Activated CD8-positive, alpha-beta T cell treated with anti-CD3 and anti-CD28 coated beads, Interleukin-2, amount 10 ng/mL, durations not matched to agents 7 days and 5 days (primary cell): ENCODE measurements at places on chromosomes 2 and 18.

DNA sequence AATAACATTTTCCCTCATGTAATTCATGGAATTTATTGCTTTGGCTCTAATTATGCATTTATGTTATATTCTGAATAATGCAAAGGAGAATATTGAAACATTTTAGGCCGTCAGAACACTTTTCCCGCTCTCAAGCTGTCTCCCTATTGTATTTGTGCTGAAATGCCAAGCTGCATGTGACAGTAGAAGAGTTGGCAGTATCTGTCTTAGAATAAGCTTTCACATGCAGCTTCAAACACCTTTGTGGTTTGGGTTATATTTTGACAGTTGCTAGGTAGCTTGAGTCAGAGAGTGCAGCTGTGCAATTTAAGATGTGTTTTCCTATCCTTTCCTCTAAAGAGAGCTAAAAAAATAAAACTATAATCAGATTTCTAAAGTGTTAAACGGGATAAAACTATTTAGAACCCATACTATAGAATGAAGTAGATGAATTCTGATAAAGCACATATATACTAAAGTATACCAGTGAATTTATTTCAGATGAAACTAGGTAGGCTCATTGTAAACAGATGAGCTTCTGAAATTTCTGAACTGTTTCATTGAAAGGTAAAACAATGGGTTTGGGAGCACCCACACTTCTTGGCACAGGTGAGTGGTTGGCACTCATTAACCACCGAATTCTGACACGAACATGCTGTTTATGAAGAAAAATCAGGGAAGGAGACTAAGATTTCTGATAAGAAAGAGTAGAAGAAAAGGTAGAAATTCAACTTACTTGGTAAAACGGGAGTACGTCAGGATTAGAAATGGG, 43.4 kb downstream of the PLCL1 start:
- H3K27ac ChIP-seq = no peak overlapping the region
- no peaks in the 10 kb centered on the region for H3K36me3 ChIP-seq
- H3K4me1 ChIP-seq = peaks cover 12% of the 10 kb centered on the region
- H3K27me3 ChIP-seq = peaks cover 3% of the 10 kb centered on the region
- no peak overlapping the region for H3K4me3 ChIP-seq

- DNase-seq = no peak
- H3K4me1 ChIP-seq = no peaks in the 10 kb centered on the region
- no peak overlapping the region for H3K4me3 ChIP-seq
- no peaks in the 10 kb centered on the region for H3K27me3 ChIP-seq
These were observed 53.0 kb downstream of the EIPR1 start for GRCh38 chr2:3324404-3325281.

DNA sequence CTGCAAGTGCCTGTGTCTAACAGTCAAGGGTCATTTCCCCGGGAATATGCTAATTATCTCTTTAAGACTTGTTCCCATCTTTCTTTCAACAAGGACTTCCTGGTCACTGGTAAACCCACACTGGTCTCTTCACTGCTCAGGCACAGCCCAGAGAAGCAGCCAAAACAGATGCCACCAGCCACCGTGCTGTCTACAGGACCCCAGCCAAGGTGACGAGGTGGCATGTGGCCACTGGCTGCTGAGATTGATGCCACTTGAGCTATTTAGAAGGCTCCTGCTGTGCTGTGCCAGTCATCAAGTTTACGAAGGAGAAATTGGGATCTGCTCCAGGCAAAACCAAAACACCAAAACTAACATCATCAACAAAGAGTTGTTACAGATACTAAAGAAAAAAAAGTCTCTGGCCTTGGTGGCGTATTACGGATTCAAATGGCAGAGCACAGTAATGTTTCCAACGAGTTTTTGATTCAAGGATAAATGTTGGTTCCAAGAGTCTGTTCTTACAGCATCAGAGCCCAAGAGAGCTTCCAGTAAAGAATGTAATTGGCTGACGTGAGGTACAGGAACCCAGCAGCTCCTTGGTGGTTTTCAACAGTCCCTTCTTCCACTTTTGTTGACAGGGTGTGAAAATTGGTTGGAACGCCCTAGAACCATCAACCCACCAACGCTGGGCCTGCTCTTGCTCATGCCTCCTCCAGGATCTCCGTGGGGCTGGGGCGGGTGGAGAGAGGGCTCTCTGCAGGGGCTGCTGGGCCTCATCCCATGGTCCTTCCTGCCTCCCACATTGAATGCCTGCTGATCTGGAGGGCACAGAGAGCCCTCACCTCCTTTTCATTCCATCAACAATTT, 63.7 kb upstream of the ZCCHC2 start:
- H3K4me1 ChIP-seq = no peaks in the 10 kb centered on the region
- peaks cover 6% of the 10 kb centered on the region for H3K27me3 ChIP-seq
- H3K27ac ChIP-seq = no peak overlapping the region
- DNase-seq = no peak
- H3K4me3 ChIP-seq = no peak overlapping the region
- no peaks in the 10 kb centered on the region for H3K36me3 ChIP-seq

GRCh38 chr18:36582988-36583745, 245.6 kb downstream of the TPGS2 start:
- DNase-seq = no peak
- H3K36me3 ChIP-seq = no peaks in the 10 kb centered on the region
- H3K27ac ChIP-seq = no peak overlapping the region
- H3K27me3 ChIP-seq = peaks cover 2% of the 10 kb centered on the region

- no peak for DNase-seq
- no peaks in the 10 kb centered on the region for H3K27me3 ChIP-seq
- H3K27ac ChIP-seq = peak overlapping the region; percentile 37
These were observed 148.8 kb downstream of the ANKRD44 start for GRCh38 chr2:197161774-197162173.

GRCh38 chr18:71327850-71328249, 1039.0 kb downstream of the SOCS6 start:
- H3K27ac ChIP-seq = no peak overlapping the region
- no peaks in the 10 kb centered on the region for H3K36me3 ChIP-seq
- no peak for DNase-seq
- H3K4me3 ChIP-seq = no peak overlapping the region
- no peaks in the 10 kb centered on the region for H3K4me1 ChIP-seq

GRCh38 chr2:60857056-60857455, 24.3 kb upstream of the REL start:
- H3K4me3 ChIP-seq = no peak overlapping the region
- no peaks in the 10 kb centered on the region for H3K4me1 ChIP-seq
- no peak for DNase-seq
- H3K27ac ChIP-seq = no peak overlapping the region

DNA sequence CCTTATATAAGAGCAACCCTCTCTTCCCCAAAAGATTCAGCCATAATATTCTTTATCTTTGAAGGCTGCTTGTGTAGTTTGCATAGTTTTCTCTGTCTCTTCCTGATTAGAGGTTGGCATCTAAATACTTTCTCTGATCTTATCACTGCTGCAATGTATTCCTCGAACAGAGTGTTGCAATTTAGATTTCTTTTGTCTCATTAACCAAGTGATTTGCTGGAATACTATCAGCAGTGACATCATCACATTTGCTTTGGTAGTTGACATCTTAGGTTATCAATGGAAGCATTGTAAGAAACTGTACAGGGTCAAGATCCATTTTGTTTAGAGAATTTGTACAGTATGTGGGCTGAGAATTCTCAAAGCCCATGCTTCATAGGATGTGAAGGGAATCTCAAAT, 72.0 kb upstream of the NEUROD1 start:
- H3K27ac ChIP-seq = no peak overlapping the region
- no peaks in the 10 kb centered on the region for H3K4me1 ChIP-seq
- no peak overlapping the region for H3K4me3 ChIP-seq
- DNase-seq = no peak

DNA sequence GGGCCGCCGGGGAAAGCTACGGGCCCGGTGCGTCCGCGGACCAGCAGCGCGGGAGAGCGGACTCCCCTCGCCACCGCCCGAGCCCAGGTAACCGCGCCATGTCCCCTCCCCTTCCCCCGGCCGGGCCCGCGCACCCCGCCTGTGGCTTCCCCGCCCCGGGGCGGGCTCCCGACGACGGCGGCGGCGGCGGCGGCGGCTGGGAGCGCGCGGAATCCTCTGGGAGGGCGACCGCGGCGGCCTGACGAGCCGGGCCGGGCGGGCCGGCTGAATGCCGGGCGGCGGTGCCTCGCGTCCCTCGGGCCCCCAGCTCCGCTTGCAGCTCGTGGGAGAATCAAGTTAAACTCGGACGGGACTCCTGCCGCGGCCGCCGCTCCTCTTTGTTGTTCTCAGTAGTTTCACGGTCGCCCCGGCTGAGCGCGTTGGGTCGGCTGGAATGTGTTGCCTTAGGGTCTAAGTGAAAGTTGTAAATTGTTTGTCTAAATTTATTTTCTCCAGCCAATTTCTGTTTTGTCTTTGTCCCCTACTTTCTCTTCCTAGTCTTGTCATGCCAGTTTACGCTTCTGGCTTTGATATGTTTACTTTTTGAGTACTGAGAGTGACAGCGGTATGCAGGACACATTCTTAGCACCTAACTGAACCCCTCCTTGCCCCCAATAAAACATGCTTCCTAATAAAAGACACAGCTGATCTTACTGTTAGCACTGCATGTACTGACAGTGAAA, 685 bp downstream of the SMAD4 start:
- no peaks in the 10 kb centered on the region for H3K27me3 ChIP-seq
- peak overlapping the region; percentile 97 for H3K27ac ChIP-seq
- DNase-seq = peak; percentile 66
- peaks cover 43% of the 10 kb centered on the region for H3K36me3 ChIP-seq
- H3K4me3 ChIP-seq = peak overlapping the region; percentile 99

DNA sequence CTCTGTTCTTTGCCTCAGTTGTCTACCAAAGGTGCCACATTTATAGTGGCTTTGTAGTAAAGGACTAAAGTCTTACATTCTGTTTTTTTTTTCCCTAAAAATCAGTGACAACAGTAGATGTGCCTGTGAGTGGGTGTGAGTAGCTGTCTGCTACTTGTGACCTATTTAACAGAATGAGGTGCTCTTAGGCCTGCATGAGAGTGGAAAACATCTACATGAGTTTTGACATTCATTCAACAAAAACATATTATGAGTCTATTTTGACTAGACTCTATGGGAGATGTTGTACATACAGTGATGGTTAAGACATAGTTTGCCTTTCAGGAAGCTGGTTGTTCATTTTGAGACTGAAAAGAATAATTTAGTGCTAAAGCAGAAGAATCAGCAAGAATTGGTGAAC, 36.7 kb downstream of the IL1R2 start:
- peaks cover 17% of the 10 kb centered on the region for H3K4me1 ChIP-seq
- H3K27ac ChIP-seq = no peak overlapping the region
- H3K36me3 ChIP-seq = peaks cover 3% of the 10 kb centered on the region

DNA sequence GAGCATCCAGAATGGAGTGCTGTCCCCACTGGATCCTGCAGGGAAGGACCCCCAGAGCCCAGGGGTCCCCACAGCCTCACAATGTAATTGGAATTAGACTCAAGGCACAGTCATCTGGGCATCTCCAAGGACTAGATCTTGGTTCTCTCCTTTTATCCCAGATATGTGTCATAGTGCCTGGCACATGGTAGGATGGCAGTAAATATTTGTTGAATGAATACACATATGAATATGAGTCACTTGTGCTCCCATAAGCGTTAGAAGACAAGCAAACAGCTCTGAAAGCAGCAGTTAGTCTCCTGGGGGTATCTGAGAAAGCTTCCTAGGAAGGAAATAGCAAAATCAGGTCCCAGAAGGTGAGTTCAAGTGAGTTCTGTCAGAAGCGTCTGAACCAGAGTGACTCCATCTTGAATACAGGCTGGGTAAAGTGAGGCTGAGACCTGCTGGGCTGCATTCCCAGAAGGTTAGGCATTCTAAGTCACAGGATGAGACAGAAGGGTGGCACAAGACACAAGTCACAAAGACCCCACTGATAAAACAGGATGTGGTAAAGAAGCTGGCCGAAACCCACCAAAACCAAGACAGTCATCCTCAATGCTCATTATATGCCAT, 234.1 kb upstream of the ID2 start:
- no peak overlapping the region for H3K4me3 ChIP-seq
- H3K36me3 ChIP-seq = peaks cover 7% of the 10 kb centered on the region
- peaks cover 11% of the 10 kb centered on the region for H3K27me3 ChIP-seq
- peak overlapping the region; percentile 9 for H3K27ac ChIP-seq

DNA sequence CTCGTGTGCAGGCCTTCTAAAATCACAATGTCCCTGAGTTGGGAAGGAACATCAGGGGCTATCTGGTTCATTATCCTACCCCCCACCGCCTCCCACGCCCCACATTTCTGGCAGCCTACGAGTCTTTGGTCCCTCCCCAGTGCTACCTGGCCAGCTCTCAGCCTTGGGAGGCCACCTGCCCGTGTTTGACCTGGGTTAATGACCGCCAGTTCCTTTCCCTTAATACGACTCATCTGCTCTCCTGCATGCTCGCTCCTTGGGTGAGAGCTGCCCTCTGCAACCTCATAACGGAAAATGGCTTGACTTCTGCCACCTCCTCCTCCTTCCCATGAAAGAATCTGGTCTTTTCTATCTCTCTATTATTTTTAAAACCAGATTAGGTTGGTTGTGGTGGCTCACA, 112.5 kb downstream of the NEDD4L start:
- H3K4me3 ChIP-seq = no peak overlapping the region
- no peak for DNase-seq
- H3K4me1 ChIP-seq = no peaks in the 10 kb centered on the region

DNA sequence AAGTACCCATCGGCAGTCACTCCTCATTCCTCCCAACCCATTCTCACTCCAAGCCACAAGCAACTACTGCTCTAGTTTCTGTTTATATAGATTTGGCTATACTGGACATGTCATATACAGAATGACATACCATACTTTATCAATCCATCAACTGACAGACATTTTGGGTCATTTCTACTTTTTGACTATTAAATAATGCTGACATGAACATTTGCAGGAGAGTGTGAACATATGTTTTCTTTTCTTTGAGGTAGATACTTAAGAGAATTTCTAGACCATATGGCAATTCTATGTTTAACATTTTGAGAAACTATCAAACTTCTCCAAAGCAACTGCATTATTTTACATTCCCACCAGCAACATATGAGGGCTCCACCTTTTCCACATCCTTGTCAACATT, 32.6 kb downstream of the NMUR1 start:
- no peaks in the 10 kb centered on the region for H3K36me3 ChIP-seq
- no peak overlapping the region for H3K27ac ChIP-seq
- DNase-seq = no peak
- H3K4me1 ChIP-seq = no peaks in the 10 kb centered on the region

GRCh38 chr18:45164551-45164950, 450.7 kb upstream of the SLC14A2 start:
- DNase-seq = no peak
- no peak overlapping the region for H3K27ac ChIP-seq
- no peaks in the 10 kb centered on the region for H3K36me3 ChIP-seq

GRCh38 chr2:235858881-235859280, 309.3 kb downstream of the GBX2 start:
- no peaks in the 10 kb centered on the region for H3K36me3 ChIP-seq
- H3K27me3 ChIP-seq = peaks cover 4% of the 10 kb centered on the region
- H3K27ac ChIP-seq = no peak overlapping the region
- DNase-seq = no peak
- H3K4me1 ChIP-seq = no peaks in the 10 kb centered on the region
- no peak overlapping the region for H3K4me3 ChIP-seq

DNA sequence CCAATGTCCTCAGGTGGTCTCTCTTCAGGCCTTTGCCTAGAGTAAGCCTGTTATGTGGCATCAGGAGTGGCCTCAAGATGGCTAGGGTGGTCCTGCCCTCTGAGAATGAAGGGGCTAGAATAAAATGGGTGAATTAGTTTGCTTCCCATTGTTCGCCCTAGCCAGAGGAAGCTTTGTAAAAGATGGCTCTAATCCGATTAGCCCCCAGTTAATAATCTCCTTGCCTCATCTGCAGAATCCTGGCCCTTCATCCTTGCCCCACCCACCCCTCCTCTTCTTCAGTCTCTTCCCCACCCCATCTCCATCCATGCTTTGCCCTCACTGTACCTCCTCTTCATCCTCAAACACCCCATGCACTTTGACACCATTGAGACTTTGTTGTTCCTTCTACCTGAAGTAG, 57.4 kb upstream of the LGALSL start:
- peaks cover 2% of the 10 kb centered on the region for H3K27me3 ChIP-seq
- H3K4me3 ChIP-seq = no peak overlapping the region
- no peak for DNase-seq
- no peaks in the 10 kb centered on the region for H3K36me3 ChIP-seq
- H3K27ac ChIP-seq = no peak overlapping the region
